ENCODE measurements at places on chromosomes 11 and 22. TPM values are rescaled to one million over a fixed set of nuclear protein-coding genes. Genes with fewer than 3 reads are reported as not detected.

DNA sequence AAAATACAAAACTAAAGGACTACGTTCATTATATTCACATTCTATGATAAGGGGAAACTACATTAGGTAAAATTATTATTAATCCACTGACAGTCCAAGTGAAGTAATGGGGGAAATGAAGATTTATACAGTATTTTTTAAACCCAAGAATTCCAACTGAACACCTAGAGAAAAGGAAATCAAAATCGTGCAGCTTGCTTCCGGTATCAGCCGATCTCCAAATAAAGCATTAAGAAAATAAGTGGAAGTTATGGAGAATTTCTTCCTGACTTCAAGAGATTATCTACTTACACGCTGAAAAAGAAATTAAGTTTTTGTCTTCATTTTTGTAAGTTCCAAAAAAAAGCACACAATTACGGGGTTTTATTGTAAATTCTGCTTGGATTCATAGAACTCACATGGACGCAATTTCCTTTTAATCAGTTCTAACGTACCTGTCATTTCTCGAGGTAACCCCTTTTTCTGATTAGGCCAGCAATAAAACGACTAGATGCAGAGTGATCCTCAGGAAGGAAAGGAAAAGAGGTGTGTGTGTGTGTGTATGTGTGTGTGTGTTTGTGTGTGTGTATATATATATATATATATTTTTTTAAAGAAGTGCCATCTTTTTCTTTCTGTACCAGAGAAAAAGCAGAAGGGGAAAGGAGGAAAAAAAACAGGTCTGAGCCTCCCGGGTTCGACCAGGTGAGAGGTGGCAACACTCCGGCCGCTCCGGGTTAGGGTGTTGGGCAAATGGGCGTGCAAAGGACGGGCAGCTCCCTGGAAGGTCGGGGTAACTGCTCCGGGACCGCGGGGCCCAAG is 1.1 kb downstream of the ZBTB44 start:
- H3K4me1 ChIP-seq = peaks cover 16% of the 10 kb centered on the region
- H3K27me3 ChIP-seq = no peaks in the 10 kb centered on the region
- peak overlapping the region; percentile 57 for H3K27ac ChIP-seq
- H3K36me3 ChIP-seq = no peaks in the 10 kb centered on the region
- peak overlapping the region; percentile 80 for H3K4me3 ChIP-seq

DNA sequence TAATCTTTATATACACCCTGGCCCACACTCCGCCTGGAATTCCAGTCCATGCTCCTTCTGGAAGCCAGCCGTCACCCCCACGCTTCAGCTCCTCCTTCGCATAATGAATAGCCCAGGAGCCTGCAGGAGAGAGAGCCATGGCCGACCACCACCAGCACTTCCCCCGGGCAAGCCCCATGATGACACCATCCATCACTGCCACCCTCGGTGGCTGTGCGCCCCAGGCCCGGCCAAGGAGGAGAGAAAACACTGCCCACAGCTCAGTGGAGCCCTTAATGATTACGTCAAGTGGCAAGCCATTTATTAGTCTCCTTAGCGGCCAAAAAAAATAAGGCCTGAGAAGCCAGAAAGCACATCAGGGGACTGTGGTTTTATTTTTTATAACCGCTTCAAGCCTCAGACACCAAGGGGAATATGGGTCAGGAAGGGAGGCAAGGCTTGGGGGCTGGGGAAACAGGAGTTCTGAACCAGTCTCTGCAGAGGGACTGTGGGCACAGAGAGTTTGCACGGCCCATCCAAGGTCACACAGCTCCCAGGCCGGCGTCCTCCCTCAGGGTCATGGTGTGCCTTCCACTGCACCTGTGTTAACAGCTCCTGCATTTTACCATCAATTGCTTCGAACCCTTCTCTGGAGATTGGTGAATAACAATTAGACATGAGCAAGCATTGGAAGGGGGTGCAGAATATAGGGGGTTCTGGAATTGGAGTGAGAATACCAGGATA is 134.3 kb downstream of the MN1 start:
- peaks cover 9% of the 10 kb centered on the region for H3K27me3 ChIP-seq
- H3K4me3 ChIP-seq = no peak overlapping the region
- no peaks in the 10 kb centered on the region for H3K4me1 ChIP-seq
- no peaks in the 10 kb centered on the region for H3K36me3 ChIP-seq

DNA sequence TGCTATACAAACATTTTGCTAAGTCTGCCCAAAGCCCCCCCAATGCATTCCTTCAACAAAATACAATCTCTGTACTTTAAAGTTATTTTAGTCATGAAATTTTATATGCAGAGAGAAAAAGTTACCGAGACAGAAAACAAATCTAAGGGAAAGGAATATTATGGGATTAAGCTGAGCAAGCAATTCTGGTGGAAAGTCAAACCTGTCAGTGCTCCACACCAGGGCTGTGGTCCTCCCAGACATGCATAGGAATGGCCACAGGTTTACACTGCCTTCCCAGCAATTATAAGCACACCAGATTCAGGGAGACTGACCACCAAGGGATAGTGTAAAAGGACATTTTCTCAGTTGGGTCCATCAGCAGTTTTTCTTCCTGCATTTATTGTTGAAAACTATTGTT is 92.4 kb downstream of the RRAS2 start:
- H3K36me3 ChIP-seq = no peaks in the 10 kb centered on the region
- H3K4me1 ChIP-seq = peaks cover 15% of the 10 kb centered on the region
- no peak for DNase-seq
- H3K27ac ChIP-seq = no peak overlapping the region
- H3K27me3 ChIP-seq = no peaks in the 10 kb centered on the region

The APOBEC3A gene
- 0.74 TPM for total RNA-seq

DNA sequence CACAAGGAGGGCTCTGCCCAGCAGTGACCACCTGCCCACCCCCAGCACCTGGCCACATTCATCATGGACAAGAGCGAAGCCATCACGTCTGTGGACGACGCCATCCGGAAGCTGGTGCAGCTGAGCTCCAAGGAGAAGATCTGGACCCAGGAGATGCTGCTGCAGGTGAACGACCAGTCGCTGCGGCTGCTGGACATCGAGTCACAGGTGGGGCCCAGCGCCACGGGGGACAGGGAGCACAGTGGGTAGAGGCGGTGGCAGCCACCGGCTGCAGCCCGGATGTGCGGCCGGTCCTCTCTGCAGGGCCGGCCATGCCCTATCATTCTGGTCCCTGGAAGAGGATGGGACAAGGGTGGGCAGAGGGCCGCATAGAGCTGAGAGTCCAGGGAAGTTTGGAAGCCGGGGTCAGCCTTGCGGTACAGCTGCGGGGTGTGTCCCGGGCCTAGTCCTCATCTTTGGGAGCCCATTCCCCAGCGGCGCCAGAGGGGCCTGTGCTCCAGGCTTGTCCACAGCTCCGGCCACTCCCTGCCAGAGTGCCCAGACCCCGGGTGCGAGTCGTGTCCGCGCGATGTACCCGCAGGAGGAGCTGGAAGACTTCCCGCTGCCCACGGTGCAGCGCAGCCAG is 14.1 kb downstream of the EPS8L2 start:
- no peaks in the 10 kb centered on the region for H3K36me3 ChIP-seq
- peaks cover 30% of the 10 kb centered on the region for H3K4me1 ChIP-seq
- peaks cover 5% of the 10 kb centered on the region for H3K27me3 ChIP-seq

GRCh38 chr11:131278472-131278871 is 91.9 kb upstream of the NTM start:
- H3K4me3 ChIP-seq = no peak overlapping the region
- H3K4me1 ChIP-seq = no peaks in the 10 kb centered on the region
- H3K27ac ChIP-seq = no peak overlapping the region
- no peak for DNase-seq
- H3K27me3 ChIP-seq = no peaks in the 10 kb centered on the region
- H3K36me3 ChIP-seq = no peaks in the 10 kb centered on the region
